T follicular helper cell (primary cell): ENCODE measurements at places on chromosomes 12 and 14.

- DNase-seq: no peak
Observed at GRCh38 chr14:62896932-62897456, 148.3 kb downstream of the KCNH5 start.

- DNase-seq: no peak
Observed at GRCh38 chr12:131115766-131116467, 162.2 kb downstream of the ADGRD1 start.

DNA sequence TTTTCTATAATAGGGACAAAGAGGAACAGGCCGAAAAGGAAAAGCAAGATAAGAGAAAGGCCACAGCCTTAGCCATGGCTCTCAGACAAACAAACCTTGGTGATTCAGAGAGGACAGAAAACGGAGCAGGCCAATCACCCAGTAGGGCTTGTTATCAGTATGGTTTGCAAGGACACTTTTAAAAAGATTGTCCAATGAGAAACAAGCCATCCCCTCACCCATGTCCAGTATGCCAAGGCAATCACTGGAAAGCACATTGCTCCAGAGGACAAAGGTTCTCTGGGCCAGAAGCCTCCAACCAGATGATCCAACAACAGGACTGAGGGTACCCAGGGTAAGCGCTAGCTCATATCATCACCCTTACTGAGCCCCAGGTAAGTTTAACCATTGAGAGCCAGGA, 243.8 kb upstream of the BTG1 start:
- no peak for DNase-seq

GRCh38 chr14:92860049-92860840, 62.7 kb upstream of the CHGA start:
- DNase-seq: no peak

GRCh38 chr14:52913271-52913670, 37.6 kb downstream of the FERMT2 start:
- no peak for DNase-seq

DNA sequence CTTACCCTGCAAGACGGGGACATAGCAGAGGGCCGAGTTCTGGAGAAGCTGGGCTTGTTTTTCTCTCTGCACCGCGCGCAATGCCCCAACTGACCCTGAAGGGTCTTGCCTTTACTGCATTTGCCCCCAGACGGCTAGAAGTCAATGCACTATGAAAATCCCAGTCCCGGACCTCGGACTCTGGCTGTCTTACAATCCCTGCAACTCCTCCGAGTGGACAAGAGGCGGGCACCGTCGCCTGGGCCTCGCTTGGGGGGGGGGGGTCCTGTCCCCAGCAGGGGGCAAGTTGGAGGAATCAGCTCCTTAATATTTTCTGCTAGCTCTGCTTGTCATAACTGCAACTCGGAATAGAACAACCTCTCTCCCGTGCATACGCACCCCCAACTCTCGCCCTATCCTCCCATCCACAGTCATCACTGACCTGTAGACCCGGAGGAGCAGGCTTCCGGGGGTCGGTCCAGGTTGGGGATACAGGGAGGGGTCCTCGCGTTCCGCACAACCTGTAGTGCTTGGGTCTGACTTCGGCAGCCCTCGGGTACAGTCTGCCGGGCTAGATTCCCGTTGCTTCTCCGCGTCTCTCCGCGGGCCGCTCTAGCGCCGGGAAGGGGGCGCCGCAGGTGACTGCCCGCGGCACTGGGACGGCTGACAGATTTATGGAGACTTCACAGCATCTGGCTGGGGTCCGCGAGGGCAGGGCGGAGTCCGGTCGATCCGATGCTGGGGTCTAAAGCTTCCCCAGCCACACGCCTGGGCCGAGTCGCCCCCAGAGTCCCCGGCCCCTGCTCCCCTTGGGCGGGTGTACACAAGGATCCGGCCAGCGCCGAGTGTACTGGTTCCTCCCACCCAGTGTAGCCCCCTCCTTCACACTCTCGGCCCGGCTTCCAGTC, 3.3 kb upstream of the PAX9 start:
- no peak for DNase-seq

- no peak for DNase-seq
Observed at GRCh38 chr12:19447386-19447785, 8.1 kb downstream of the AEBP2 start.

GRCh38 chr14:100187247-100187833, 27.9 kb upstream of the DEGS2 start:
- DNase-seq: no peak

DNA sequence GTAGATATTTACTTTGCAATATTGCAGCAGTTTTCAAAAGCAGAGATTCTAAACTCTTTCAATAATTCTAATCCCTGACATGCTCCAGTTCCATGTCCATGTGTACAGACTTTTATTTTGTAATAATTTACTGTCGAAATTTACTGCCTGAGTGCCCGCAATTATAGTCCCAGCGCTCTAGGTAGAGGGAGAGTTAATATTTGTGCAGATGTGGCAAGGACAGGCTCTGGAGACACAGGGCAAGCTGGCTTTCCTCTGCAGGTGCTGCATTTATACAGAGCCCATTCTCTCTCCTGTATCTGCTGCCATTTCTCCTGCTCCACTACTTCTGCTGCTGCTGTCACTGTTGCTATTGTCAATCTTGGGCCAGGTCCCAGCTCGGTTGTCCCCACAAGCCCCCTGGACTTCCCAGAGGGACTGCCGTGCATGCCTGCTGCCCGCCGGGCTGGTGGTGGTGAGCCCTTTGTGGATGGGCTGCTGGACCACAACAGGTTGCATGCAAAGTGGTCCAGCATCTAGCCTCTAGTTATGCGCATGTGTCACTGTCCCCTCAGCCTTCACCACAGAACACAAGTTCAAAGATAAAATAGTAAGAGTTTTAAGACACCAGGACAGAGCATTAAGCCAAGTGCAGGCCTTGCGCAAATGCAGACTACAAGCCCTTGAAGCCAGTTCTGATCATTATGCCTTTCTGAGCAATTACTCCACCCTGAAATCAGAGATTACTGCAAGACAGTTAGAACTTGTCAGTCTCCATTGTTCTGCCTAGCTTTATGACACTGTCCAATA, 40.8 kb upstream of the CSRP2 start:
- no peak for DNase-seq

- DNase-seq: no peak
Observed at GRCh38 chr12:52909331-52909730, 4.5 kb upstream of the KRT8 start.

GRCh38 chr14:89298056-89298834, 118.8 kb downstream of the FOXN3 start:
- DNase-seq: no peak

DNA sequence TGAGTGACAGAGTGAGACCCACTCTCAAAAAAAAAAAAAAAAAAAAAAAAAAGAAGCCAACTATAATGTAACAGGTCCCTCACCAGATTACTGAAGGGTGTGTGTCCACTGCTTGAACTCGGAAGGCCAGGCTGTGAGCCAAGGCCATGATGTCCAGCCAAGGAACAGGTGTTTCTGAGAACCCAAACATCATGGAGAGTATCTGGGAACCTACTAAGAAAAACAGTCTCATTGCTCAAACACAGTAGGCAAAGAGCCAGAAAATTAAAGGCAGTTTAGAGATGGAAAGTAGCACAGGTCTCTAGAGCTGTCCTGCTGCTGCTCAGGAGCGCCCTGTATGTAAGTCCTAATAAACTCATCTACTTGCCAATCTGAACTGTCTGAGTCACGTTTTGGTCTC, 12.5 kb upstream of the MAP4K5 start:
- DNase-seq: no peak
